Cerebellar nuclear complex (tissue), 1 donor: ENCODE measurements at places on chromosomes 1 and 21.

GRCh38 chr1:10835822-10836421 is 39.5 kb upstream of the CASZ1 start:
- DNase-seq = no peak

GRCh38 chr1:19035377-19036040 is 79.0 kb upstream of the IFFO2 start:
- no peak for DNase-seq

DNA sequence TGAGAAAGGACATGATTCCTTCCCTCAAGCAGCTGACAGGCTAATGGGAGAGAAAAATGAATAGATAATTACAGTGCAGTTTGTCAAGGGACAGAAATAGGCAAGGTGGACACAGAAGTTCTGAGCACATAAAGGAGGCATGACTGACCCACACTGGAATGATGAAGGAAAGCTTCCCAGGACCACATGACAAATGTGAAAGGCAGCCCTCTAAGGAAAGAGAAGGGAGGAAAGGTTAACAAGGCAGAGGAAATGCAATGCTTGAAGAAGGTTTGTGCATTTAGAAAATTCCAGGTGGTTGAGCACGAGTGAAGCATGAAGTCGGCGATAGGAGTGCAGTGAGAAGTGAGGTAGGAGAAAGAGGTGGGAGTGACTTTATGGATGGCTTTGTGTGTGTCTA is 37.4 kb downstream of the LAMC2 start:
- no peak for DNase-seq

DNA sequence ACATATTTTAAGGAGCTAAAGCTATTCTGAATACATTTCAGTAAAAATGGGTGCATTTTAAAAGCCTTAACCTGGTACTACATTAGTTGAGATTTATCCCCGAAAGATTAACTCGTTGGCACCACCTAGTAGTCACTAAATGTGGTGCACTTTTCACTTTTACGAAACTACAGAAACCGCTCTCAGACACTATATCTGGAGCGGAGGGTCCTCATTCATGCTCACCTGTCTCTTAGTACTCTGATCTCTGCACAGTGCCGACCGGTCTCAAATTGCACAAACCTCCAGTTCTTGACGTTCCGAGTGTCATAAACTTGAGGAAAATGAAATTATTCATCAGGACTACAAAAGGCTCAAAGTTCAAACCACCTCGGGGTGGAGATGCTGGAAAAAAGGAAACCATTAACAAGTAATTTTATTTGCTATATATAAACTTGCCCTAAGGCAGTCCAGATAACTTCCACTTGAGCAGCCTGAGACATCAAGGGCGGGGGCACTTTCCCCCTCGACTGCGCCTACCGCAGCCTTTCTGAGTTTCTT is 722 bp downstream of the LZIC start:
- DNase-seq = no peak

GRCh38 chr1:209444961-209445360 is 138.6 kb upstream of the CAMK1G start:
- DNase-seq = no peak

GRCh38 chr1:228333739-228334115 is 72.9 kb downstream of the TRIM11 start:
- no peak for DNase-seq

DNA sequence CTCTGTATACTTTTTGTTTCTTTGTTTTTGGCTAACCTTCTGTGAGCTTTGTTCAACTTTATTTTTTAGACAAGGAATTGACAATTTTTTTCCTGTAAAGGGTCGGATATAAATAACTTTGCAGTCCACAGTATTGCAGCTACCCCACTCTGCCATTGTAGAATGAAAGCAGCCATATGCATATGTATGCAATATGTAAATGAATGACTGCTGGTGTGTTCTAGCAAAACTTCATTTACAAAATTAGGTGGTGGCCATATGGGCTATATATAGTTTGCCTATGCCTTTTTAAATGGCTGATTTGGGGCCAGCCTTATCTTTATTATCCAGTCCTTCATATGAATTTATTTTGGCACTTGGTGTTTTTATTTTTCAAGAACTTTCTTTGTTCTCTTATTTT is 18.0 kb upstream of the SNRPE start:
- no peak for DNase-seq

- no peak for DNase-seq
These were observed 314.7 kb downstream of the AMY1C start for GRCh38 chr1:104064399-104064798.

DNA sequence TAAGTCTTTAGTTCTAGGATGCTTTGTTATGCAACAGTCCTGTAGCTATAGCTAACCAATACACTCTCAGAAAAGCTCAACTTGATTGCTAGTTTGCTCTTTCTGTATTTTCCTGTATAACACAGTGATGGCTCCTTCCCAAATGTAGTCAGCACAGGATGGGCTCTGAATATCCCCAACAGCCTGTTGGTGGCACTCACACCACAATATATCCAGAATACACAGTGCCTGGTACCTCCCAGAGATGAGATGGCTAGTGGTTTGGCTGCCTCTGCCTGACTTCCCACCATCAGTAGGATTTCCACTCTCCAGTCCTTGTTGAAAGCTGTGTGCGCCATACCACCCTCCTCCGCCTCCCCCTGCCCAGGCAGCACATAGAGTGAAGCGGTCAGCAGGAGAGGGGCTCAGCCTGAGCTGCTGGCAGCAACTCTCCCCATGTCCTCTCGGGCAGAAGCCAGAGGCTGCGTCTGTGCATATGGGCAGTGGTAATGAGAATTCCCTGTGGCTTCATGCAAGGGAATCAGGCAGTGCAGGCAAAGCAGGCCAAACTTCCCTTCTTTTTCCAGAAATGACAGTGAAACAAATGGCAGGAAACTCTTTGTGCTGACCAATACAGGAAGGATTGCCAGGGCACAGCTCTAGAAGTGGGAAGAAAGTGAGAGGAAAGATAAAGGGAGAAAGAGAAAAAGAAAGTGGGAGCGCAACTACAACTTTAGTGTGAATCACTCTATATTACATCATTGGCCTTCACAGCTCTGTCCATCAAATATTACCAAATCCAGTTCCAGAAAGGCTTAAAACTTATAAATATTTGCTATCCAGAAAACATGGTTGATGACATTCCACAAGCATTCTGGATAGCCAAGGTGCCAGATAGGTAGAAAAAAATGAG is 49.7 kb downstream of the LMX1A start:
- no peak for DNase-seq

DNA sequence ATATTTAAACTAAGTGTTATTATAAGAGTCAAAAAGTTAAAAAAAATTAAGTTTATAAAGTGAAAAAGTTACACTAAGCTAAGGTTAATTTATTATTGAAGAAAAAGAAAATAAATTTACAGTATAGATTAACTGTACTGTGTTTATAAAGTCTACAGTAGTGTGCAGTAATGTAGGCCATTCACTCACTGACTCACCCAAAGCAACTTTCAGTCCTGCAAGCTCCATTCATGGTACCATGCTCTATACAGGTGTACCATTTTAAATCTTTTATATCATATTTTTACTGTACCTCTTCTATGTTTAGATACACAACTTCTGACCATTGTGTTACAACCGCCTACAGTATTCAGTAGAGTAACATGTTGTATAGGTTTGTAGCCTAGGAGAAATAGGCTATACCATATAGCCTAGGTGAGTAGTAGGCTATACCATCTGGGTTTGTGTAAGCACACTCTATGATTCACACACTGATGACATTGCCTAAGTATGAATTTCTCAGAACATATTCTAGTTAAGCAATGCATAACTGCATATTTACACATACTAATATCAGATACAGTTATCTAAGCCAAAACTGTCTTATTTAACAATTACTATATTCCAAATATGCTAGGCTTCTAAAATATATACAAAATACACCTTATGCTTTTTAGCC is 80.6 kb upstream of the GFI1 start:
- no peak for DNase-seq
